Suppressor macrophage treated with lipopolysaccharide for 1 hour (primary cell): ENCODE measurements at places on chromosomes 7 and 10.

DNA sequence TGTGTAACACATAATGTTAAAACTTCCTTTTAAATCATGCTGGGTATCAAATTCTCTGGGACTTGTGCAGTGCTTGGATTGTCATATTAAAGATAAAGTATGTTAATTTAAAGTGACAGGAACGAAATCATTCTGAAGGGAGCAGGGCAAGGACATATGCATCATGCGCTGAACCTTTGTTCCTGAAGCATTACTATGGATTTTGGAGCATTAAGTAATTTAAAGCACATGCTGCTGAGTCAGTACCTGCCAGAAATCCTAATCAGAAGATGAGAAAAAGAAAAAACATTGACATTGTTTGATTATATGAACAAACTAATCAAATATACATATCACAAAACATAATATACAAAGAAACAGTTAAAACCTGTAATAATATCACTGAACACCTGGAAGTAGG is 101.4 kb downstream of the MICU1 start:
- no peak for DNase-seq

GRCh38 chr7:41630741-41631140 is 72.1 kb downstream of the INHBA start:
- DNase-seq, result peak; percentile 30

DNA sequence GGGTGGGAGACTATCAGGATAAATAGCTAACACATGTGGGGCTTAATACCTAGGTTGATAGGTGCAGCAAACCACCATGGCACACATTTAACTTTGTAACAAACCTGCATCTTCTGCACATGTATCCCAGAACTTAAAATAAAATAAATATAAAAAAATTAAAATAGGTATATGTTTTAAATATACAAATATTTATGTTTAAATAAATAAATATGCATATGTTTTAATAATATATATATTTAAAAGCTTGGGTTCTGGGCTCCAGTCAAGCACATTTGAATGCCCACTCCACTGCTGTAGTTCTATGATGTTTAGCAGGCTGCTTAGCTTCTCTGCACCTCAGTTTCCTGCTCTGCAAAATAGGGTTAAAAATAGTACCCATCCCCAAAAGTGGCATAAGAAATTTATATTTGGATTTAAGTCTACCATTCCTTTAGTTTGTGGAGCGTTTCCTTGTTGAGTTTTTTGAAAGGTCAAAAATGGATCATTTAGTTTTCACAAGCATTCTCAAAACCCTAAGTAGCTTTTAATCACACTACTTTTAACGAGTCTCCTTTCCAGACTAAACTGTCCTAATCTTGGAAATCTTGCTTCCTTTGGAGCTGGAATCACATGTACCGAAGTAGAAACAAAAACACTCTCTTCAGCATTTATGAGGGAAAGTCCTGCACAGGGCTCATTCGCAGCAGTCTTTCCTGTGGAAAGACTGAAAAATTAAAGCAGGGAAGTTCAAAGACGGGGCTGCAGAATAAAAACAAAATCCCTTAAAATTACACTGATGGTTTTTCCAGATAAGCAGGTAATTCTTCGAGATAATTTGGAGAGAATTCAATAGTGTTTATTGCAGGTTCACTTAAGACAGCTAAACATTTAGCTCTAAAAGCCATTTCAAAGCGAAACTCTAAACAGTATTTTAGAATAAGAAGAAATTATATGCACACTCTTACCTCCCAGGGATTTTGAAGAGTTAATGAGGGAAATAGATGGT is 111.7 kb upstream of the LYZL1 start:
- no peak for DNase-seq

DNA sequence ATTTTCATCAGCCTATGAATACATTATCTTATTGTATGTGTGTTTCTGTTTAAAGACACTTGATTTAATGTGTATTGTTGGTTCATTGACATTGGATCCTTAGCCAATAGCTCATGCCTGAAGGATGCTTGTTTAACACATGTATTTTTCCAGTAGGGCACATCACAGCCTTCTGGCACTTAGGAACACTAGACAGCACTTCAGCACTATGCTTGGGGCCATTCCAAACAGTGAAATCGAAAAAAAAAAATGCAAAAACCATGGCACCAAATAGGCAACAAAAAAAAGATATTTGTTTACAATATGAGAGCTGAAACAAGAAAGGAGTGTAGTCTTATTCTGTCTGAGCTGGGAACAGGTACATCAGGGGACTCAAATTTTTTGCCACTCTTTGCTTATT is 262.8 kb downstream of the SLC25A13 start:
- no peak for DNase-seq

DNA sequence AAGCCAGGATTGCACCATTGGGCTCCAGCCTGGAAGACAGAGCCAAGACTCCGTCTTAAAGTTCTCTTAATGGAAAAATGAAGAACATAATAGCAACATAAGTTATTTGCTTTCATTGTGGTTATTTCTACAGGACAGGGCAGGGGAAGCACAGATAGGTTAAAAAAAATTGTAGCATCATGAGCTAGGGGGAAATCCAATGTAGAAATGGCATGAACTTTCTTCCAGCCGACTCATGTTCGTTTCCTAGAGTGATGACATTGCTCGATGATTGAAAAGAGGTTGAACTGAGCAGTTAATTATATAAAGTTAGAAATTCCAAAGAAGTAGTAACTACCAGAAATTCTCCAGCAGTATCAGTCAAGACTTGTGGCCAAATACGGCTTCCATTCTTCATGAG is 64.9 kb downstream of the DAGLB start:
- peak; percentile 94 for DNase-seq

GRCh38 chr7:87146740-87147386 is 5.4 kb upstream of the DMTF1 start:
- DNase-seq, result no peak

GRCh38 chr10:89343089-89343767 is 15.4 kb downstream of the IFIT3 start:
- peak; percentile 59 for DNase-seq

DNA sequence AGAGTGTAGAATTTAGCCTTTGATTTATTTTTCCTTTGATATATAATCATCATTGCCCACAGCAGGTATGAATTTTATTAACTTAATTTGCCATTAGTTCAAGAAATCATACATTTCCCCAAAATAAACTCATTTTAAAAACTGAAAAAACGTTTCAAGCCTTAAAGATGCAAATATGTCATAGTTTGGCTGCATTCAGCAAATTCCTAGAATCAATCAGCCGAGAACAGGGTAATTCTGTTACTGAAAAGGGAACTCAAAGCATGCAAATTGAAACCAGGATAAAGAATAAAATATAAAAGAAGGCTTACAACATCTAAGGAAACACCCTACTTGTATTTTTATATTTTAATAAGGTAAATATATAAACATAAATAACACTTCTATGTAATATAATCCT is 233.8 kb upstream of the PRKCQ start:
- DNase-seq, result no peak

GRCh38 chr7:33650828-33651227 is 254.5 kb upstream of the BMPER start:
- no peak for DNase-seq

- peak; percentile 52 for DNase-seq
Observed at GRCh38 chr10:86440874-86441843, 74.6 kb upstream of the GRID1 start.

DNA sequence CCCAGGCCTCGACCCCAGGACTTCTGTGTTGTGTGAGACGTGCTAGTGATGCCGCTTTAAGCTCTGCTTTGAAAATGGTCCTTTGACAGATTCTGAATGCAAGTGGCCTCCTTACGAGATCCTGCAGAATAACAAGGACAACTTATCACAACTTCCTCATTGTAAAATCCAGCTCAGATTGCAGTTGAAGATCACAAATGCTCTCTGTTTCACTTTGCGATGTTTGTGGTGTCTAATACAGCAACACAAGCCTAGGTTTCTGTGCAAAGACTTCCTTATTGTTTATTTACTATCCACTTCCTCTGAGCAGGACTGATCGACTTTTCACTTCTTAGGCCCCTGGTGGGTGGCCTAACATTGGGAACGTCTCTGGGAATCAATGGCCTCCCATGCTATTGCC is 31.7 kb upstream of the INSIG1 start:
- DNase-seq, result no peak

DNA sequence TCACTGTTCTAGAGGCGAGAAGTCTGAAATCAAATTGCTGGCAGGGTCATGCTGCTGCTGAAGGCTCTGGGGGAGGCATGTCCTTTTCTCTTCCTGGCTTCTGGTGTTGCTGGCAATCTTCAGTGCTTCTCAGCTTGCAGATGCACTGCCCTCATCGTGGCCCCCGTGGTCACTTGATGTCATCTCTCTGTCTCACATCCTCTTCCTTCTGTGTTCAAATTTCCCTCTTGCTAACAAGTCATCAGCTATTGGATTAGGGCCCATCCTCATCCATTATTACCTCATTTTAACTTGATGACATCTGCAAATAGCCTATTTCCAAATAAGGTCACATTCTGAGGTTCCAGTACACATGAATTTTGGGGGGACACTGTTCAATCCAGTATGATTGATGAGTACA is 36.6 kb upstream of the SRGN start:
- peak; percentile 89 for DNase-seq

- no peak for DNase-seq
Observed at GRCh38 chr10:24571870-24572450, 151.7 kb downstream of the ARHGAP21 start.

DNA sequence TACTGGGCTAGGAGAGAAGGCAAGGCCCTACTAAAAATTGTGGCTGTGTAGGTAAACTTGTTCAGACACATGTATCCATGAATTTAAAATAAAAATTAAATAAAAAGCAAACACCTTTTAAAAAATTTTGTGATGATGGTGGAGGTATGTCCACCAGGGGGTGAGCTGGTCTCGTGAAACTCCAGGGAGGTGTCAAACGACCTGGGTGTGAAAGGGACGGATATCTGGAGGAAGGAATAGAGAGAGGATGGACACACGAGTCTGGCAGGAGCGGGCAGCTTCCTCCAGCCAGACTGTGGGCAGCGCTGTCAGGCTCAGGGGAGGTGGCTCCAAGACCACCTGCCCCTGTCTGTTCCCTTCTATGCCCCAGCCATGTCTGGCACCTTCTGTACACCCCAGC is 34.8 kb upstream of the DMBT1 start:
- DNase-seq, result no peak

DNA sequence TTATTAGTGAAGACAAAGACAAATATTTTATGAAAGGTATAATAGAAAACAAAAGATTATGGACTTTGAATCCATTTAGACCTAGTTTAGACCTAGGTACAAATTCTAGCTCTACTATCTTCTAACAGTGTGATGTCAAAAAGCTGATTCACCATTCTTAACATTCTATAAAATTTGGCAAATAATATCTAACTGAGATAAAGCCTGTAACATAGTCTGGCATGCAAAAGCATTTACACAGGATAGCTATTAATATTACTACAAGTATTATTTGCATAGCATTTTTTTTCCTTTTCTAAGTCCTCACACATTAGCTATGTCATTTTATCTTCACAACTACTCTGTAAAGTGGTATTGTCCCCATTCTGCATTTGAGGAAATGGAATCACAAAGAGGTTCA is 179.6 kb upstream of the LRRTM3 start:
- DNase-seq, result no peak

DNA sequence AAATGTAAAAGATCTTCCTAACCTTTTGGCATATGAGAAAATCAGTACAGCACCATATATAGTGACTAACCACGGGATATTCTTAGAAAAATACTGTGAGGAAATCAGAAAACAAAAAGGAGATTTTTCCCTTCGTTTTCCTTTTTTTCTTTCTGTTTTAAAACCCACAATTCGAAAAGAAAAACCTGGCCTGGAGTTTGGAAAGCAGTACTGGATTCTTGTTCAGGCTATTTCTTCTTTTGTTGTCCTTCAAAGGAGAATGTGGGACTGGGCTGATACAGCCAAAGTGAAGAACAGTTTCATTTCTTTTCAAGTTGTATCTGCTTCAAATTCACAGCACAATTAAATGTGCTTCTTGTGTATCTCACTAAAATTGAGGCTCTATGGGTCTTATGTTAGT is 156.8 kb upstream of the PHYHIPL start:
- DNase-seq, result no peak

GRCh38 chr10:70729763-70730357 is 55.3 kb downstream of the TBATA start:
- no peak for DNase-seq

DNA sequence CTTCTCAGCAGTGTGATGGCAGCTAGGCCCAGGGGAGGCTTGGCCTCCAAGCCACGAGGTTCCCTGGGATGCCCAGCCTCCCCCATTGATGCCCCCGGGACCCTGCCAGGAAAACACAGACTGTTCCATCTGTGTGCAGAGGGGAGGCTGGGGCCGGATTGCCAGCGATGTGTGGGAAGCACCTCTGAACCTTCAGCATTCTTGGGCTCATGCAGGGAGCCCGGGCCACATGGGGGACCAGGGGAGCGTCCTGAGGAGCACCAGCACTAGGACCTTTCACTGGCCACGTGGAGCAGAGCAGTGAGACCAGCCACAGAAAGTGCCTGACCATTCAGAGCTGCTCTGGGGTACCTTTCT is 2.6 kb downstream of the IMPDH1 start:
- no peak for DNase-seq

- no peak for DNase-seq
Observed at GRCh38 chr10:14583252-14583651, 191.4 kb downstream of the FAM107B start.

GRCh38 chr10:124336186-124336585 is 82.5 kb downstream of the OAT start:
- no peak for DNase-seq

- no peak for DNase-seq
Observed at GRCh38 chr10:107166403-107166802, 1.9 kb upstream of the SORCS1 start.

- no peak for DNase-seq
Observed at GRCh38 chr7:42479816-42480633, 243.0 kb upstream of the GLI3 start.

GRCh38 chr7:87003872-87004798 is 55.3 kb downstream of the ELAPOR2 start:
- DNase-seq, result no peak

- peak; percentile 29 for DNase-seq
Observed at GRCh38 chr7:134362587-134363483, 46.1 kb upstream of the SLC35B4 start.

- peak; percentile 77 for DNase-seq
Observed at GRCh38 chr7:50142425-50143017, 49.5 kb upstream of the ZPBP start.

GRCh38 chr10:104256335-104256961 is 1.8 kb downstream of the GSTO1 start:
- DNase-seq, result no peak

DNA sequence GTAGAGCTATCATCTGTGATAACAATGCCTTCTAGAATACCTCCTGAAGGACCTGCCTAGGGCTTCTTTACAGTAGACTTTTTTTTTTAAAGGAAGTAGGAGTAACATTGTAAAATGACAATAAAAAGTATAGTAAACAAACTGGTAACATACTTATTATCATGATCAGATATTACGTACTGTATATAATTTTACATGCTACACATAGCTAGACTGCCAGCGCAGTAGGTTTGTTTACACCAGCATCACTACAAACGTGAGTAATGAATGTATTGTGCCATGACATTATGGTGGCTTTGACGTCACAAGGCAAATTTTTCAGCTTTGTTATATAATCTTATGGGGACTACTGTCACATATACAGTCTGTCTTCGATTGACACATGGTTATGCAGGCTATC is 15.4 kb upstream of the ZRANB1 start:
- no peak for DNase-seq
